ENCODE measurements at places on chromosomes 5 and 9. TPM values are rescaled to one million over a fixed set of nuclear protein-coding genes. Genes with fewer than 3 reads are reported as not detected.

The RNF183 gene
- 0.88 TPM for total RNA-seq

The EIF4E1B gene
- total RNA-seq, result not detected

The TTC33 gene
- total RNA-seq, result 30.5 TPM

The SLC6A18 gene
- total RNA-seq, result not detected

The ARAP3 gene
- total RNA-seq, result 20.5 TPM

The TMEM232 gene
- total RNA-seq, result 13.5 TPM

The AJM1 gene
- 4.3 TPM for total RNA-seq

The FREM1 gene
- total RNA-seq, result 2.1 TPM

The CRAT gene
- 26.0 TPM for total RNA-seq

The ANXA2R gene
- total RNA-seq, result 4.0 TPM

The BTNL8 gene
- total RNA-seq, result 1.5 TPM

The CARTPT gene
- not detected for total RNA-seq

The PLCXD3 gene
- 0.43 TPM for total RNA-seq

The SLC34A1 gene
- total RNA-seq, result not detected

- no peak for DNase-seq
- no peaks in the 10 kb centered on the region for H3K4me1 ChIP-seq
- H3K27ac ChIP-seq, result no peak overlapping the region
- no peaks in the 10 kb centered on the region for H3K27me3 ChIP-seq
- no peak overlapping the region for H3K4me3 ChIP-seq
Observed at GRCh38 chr9:82820186-82820585, 242.8 kb downstream of the RASEF start.

DNA sequence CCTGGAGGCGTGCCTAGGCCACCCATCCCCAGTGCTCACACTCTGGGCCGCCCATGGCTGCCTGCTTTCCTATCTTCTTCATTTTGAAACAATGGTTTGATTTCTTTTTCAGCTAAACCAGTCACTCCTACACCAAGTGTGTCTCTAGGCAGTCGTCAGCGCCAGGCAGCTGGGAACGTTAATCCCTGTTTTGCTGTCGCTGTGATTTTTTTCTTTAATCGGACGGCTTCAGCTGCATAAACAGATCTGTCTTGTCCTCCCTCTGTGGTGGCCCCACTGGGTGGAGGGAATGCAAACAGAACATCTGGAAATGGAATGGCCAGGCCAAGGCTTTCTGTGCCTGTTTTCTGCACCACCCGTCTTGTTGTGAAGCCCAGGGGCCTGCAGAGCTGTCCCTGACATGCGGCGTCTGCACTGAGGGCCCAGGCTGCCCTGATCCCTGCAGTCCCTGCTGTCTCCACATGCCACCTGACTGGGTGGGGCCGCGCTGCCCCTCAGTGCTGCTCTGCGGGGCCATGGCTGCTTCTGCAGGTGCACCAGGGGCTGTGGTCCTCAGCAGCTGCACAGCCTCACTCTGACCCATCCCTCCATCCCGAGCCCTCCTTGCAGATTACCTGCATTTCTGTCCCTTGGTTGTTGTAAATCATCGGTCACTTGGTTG, 51.5 kb downstream of the WNK2 start:
- H3K27ac ChIP-seq, result no peak overlapping the region
- H3K4me1 ChIP-seq, result peaks cover 8% of the 10 kb centered on the region
- DNase-seq, result peak; percentile 74
- no peak overlapping the region for H3K4me3 ChIP-seq

- no peaks in the 10 kb centered on the region for H3K36me3 ChIP-seq
- DNase-seq, result no peak
- no peak overlapping the region for H3K4me3 ChIP-seq
- no peaks in the 10 kb centered on the region for H3K4me1 ChIP-seq
Observed at GRCh38 chr5:130237721-130238120, 333.5 kb downstream of the CHSY3 start.

DNA sequence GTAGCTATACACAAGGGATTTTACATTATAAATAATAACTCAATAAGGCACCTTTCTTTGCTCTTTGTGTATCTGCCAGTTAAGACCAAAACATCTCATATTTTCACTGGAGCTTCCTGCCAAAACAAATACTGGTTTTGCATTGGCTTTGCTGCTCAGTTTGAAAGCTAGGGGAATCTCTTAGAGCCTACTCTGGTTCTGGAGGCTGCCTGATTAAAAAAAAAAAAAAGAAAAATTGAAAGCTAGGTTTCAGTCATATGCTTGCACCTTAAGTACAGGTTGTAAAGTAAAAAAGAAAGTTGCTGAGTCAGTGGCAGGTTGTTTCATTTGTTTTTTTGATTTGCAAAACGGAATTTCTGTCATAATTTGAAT, 2.3 kb downstream of the DENND4C start:
- DNase-seq, result no peak
- H3K36me3 ChIP-seq, result no peaks in the 10 kb centered on the region
- no peak overlapping the region for H3K4me3 ChIP-seq
- H3K4me1 ChIP-seq, result peaks cover 9% of the 10 kb centered on the region
- H3K27me3 ChIP-seq, result no peaks in the 10 kb centered on the region

DNA sequence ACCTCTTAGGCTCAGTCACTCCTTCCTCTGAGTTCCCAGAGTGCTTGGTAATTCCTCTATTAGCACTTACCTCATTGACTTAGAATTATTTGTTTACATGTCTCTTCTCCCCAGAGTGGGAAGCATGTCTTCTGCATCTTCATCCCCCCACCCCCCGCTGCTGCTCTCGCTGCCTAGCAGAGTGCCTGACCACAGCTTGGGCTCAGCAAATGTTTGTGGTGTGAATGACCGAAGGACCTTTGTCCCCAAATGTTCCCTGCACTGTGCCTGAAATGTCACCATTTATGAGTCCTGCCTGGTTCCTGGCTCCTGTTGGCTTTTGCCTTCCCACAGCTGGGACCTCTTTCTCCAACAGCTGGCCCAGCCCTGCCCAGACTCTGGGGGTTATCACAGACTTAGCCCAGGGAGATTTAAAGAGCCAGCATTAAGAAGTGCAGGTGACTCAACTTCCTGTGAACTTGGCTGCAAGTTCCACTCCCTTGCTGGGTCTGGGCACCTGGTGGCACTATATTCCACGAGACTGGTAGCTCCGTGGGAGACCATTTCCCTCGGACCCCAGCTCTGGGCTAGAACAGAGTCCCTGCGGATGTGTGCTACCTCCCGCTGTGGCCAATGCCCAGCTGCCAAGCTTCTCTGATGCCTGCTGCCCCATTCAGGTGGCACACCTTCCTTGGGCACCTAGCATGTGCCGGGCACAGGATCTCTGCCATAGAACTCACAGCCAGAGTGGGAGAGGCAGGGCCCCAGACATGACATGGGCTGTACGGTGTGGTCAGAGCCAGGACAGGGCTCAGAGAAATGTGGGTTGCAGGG, 1.8 kb upstream of the HMCN2 start:
- no peaks in the 10 kb centered on the region for H3K36me3 ChIP-seq
- H3K27me3 ChIP-seq, result peaks cover 68% of the 10 kb centered on the region
- H3K4me3 ChIP-seq, result no peak overlapping the region
- DNase-seq, result no peak

- H3K27ac ChIP-seq, result no peak overlapping the region
- H3K4me1 ChIP-seq, result no peaks in the 10 kb centered on the region
- H3K36me3 ChIP-seq, result no peaks in the 10 kb centered on the region
- no peak overlapping the region for H3K4me3 ChIP-seq
- no peaks in the 10 kb centered on the region for H3K27me3 ChIP-seq
Observed at GRCh38 chr5:72920690-72921502, 34.9 kb upstream of the FCHO2 start.

DNA sequence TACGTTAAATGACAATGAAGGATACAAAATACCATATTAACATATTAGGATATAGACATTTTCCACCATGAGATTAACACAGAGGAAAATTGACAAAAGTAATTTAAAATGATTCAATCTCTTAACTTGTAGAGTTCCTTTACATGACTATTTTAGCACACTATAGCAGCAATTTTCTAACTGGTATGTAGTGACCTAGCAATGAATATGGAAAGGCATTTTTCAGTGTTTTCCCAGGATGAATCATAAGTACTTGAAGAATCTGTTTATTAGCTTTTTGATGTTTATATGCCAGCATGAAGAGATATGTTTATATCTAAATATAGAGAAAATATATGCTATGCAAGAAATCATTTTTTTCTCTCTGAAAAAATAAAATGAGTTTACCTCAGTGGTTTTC, 782.5 kb upstream of the CDH10 start:
- no peaks in the 10 kb centered on the region for H3K27me3 ChIP-seq
- H3K36me3 ChIP-seq, result no peaks in the 10 kb centered on the region
- H3K4me3 ChIP-seq, result no peak overlapping the region
- H3K27ac ChIP-seq, result no peak overlapping the region
- H3K4me1 ChIP-seq, result no peaks in the 10 kb centered on the region
- no peak for DNase-seq

DNA sequence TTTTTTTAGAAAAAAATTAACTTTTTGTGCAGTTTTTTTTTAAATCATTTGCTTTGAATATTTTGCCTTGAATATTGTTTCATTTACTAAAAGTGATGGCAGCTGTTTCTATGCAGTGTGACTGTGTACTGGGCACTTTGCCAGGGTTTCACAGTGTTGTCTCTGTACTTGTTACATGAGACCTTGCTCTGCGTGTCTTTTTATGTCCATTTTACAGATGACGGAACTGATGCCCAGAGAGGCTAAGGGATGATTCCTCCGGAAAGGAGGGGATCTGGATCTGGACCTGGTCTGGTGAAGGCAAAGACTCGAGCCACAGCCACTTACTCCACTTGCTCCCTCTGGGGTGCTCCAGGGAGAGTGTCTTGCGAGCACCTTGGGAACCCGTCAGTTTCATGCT, 124.8 kb upstream of the PTCH1 start:
- H3K27me3 ChIP-seq, result no peaks in the 10 kb centered on the region
- H3K4me1 ChIP-seq, result no peaks in the 10 kb centered on the region
- H3K4me3 ChIP-seq, result no peak overlapping the region
- no peak overlapping the region for H3K27ac ChIP-seq
- no peaks in the 10 kb centered on the region for H3K36me3 ChIP-seq
- DNase-seq, result peak; percentile 48

DNA sequence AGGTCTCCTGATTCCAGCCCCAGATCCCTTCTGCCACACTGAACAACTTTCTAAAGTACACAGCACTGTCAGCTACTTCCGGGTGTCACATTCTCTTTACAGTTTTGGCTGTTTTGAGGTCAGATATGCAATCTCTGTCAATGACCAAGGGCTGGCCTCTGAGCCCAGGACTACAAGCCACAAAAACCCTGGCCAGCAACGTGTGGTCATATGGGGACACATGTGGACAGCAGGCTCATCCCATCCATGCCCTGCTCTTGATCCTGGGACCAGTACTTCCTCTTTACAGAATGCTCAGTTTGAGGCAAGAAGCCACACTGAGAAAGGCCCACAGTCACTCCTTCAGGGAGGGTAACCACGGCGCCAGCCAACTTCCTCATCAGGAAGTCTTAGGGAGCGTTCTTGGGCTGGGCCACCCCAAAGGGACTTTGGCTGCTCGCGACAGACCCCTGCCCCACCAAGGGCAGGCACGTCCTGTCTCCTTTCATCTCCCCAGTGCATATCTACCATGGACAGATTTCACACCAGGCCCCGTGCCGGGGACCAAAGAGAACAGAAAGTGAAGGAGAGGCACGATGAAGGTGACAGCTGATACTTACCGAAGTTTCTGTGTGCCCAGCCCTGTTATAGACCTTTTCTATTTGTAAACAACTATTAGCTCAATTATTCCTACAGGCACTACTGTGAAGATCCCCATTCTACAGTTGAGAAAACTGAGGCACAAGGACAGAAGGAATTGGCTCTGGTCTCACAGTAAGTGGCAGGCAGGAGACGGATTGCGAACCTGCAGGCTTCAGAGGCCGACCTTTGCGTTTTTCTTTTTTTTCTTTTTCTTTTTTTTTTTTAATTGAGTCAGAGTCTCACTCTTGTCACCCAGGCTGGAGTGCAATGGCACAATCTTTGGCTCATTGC, 37.3 kb downstream of the STK10 start:
- H3K36me3 ChIP-seq, result peaks cover 3% of the 10 kb centered on the region
- H3K27ac ChIP-seq, result no peak overlapping the region
- peaks cover 11% of the 10 kb centered on the region for H3K4me1 ChIP-seq

DNA sequence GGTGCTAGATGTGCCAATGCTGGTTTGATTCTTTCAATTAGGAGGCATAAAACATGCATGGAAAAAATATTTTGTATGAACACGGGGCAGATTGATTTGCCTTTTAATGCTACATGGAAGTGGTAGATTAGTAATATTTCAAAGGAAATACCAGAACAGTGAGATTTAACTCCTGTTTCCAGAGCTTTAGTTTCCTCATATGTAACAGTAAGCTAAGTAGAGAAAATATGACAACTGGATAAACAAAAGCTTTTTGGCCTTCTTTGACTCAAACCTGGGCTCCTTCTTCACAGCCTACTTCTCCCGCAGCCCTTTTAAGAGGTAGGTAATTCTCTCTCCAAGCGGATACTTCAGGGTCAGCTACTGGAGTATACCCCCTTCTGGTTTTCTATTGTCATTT, 254.2 kb upstream of the TRPC7 start:
- H3K36me3 ChIP-seq, result no peaks in the 10 kb centered on the region
- no peak overlapping the region for H3K27ac ChIP-seq
- no peak for DNase-seq
- no peaks in the 10 kb centered on the region for H3K27me3 ChIP-seq

GRCh38 chr9:69056191-69056815, 20.8 kb downstream of the FXN start:
- peaks cover 17% of the 10 kb centered on the region for H3K4me1 ChIP-seq
- no peak overlapping the region for H3K27ac ChIP-seq
- no peak for DNase-seq
- H3K36me3 ChIP-seq, result peaks cover 9% of the 10 kb centered on the region

- H3K4me1 ChIP-seq, result no peaks in the 10 kb centered on the region
- no peaks in the 10 kb centered on the region for H3K36me3 ChIP-seq
- H3K4me3 ChIP-seq, result no peak overlapping the region
Observed at GRCh38 chr9:87346061-87346665, 151.5 kb upstream of the DAPK1 start.

GRCh38 chr5:137248527-137248926, 250.6 kb downstream of the SPOCK1 start:
- H3K27ac ChIP-seq, result no peak overlapping the region
- H3K36me3 ChIP-seq, result no peaks in the 10 kb centered on the region
- H3K4me3 ChIP-seq, result no peak overlapping the region
- H3K27me3 ChIP-seq, result no peaks in the 10 kb centered on the region

- no peak overlapping the region for H3K4me3 ChIP-seq
- peaks cover 13% of the 10 kb centered on the region for H3K4me1 ChIP-seq
- H3K27ac ChIP-seq, result no peak overlapping the region
- H3K27me3 ChIP-seq, result no peaks in the 10 kb centered on the region
- H3K36me3 ChIP-seq, result no peaks in the 10 kb centered on the region
Observed at GRCh38 chr5:152638996-152639552, 234.0 kb upstream of the NMUR2 start.

GRCh38 chr5:17808566-17808965, 174.3 kb downstream of the TAF11L14 start:
- no peak overlapping the region for H3K4me3 ChIP-seq
- no peaks in the 10 kb centered on the region for H3K36me3 ChIP-seq
- no peak overlapping the region for H3K27ac ChIP-seq
- no peaks in the 10 kb centered on the region for H3K4me1 ChIP-seq

- H3K36me3 ChIP-seq, result no peaks in the 10 kb centered on the region
- no peak overlapping the region for H3K4me3 ChIP-seq
- no peaks in the 10 kb centered on the region for H3K4me1 ChIP-seq
- no peak overlapping the region for H3K27ac ChIP-seq
Observed at GRCh38 chr9:1007312-1007711, 30.9 kb downstream of the DMRT3 start.

GRCh38 chr5:1926071-1926440, 43.3 kb upstream of the IRX4 start:
- H3K27me3 ChIP-seq, result peaks cover 21% of the 10 kb centered on the region
- peaks cover 6% of the 10 kb centered on the region for H3K4me1 ChIP-seq
- H3K27ac ChIP-seq, result no peak overlapping the region
- H3K36me3 ChIP-seq, result no peaks in the 10 kb centered on the region
- DNase-seq, result no peak

Measured in lung (tissue), 17 donors.